NCI-H2081 (cell line): ENCODE measurements at places on chromosomes 11 and 22.

DNA sequence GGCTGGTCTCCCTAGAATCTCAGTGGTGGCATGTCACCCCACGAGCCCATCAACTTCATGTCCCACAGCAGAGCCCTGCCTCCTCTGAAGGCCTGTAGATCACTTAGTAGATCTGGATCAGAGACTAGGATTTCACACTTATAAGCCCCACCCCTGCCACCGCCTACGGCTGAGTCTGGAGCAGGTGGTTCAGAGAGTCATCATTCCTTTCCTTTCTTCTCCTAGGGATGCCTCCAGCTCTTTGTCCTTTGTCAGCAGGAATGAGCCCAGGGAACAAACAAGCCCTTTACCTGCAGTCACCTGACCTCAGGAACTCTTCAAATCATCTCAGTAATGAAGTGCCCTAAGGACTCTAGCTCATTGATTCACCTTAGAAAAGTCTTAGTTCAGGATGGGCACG lies 37.8 kb downstream of the SCGB1A1 start:
- DNase-seq, result no peak

DNA sequence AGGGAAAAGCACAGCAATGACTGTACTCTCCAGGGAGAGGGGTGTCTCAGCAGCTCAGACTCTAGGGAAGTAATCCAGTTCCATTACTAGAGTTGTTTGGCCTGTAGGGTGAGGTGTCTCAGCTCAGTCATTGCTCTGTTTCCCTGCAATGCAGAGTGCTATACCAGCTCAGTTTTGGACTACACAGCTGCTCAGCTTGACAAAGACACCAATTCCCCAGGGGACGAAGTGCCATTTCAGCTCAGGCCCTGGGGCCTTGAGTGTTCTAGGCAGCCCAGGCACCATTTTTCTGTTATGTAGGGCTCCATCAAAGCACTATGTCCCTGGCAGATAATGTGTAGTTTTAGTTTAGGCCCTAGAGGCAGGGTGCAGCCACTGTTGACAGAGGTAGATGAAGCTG lies 18.2 kb downstream of the CALCB start:
- DNase-seq, result no peak

DNA sequence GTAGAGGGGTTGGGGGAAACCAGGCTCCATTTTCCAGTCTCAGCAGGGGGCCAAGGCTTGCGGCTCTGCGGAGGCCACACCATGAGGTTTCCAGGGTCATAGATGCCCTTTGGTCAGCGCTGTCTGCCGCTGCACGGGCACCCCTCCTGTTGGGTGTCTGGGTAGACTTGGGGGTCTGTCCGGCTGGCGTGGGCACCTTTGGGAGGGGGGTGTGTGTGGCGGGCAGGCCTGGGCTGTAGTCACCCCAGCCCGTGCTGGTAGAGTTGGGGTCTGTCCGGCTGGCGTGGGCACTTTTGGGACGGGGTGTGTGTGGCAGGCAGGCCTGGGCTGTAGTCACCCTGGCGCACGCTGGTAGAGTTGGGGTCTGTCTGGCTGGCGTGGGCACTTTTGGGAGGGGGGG lies 18.6 kb downstream of the LSP1 start:
- DNase-seq, result no peak

GRCh38 chr11:69915151-69915500 lies 95.9 kb upstream of the FGF3 start:
- DNase-seq, result no peak

DNA sequence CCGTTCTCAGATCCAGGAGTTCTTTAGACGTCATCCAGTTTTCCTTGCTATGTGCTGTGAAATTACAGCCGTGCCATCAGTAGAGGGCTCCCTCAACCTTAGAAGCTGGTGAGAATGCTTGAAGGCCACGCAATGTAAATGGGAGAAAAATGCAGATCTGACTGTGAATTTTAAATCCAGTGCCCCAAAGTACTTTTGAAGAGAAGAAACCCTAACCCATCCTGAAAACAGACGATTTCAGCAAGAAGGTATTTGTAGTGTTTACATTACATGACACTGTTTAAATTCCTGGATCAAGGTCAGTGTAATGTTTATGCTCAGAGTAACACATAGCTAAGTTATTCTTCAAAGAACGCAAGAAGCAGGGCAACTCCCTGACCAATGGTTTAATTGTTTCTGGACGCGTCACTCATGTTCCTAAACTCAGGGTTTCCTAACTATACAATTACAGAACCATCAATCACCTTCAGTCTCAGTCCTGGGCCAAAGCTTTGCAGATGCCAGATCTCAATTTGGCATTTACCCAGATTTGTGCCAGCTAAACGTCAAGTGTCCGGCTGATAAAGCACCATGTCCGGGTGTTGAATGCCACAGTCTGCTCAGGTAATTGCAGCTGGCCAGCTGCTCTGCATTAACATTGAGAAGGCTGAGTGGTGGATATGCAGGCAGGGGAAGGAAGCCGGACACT lies 38.2 kb downstream of the ADAMTS8 start:
- peak; percentile 20 for DNase-seq

DNA sequence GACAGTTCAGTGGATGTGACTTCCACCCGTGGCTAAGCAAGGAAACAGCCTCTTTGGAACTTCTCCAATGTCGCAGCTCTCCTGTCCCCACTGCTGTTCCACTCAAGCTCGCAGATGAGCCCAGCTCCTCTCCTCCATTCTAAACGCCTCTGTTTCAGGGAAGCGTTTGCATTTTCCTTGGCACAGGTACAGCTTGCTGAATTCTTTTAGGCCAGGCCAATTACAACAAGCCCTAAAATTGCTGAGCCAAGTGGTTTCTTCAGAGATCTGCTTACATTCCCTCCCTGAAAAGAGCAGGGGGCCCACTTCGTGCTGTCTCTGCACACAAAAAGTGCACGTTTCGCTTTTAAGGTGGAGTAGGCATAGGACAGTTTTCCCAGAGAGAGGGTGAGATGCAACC lies 91.5 kb upstream of the BLID start:
- DNase-seq, result no peak

GRCh38 chr22:36724836-36725235 lies 21.3 kb upstream of the CACNG2 start:
- no peak for DNase-seq

GRCh38 chr11:78641541-78641940 lies 66.9 kb upstream of the NARS2 start:
- no peak for DNase-seq

DNA sequence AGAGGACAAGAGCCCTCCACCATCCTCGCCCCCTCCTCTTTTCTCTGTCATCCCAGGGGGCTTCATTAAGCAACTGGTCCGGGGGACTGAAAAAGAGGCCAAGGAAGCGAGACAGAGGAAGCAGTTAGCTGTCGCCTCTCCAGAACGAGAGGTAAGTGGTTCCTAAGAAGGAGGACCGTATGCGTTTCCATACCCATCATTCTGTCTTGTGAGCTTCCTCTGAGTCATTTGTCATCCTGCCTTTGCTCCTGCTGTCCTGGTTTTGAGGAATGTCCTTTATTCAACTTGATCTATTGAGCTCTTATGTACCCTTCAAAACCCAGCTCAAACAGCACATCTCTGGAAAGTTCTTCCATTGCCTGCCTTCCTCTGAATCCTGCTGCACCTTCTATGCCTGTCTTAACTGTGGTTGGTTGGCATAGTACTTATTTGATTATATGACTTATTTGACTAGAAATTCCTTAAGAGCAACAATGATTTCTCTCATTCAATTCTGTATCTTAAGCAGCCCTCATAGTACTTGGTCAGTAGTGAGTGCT lies 21.3 kb downstream of the MYO18B start:
- no peak for DNase-seq

- no peak for DNase-seq
These were observed 125.5 kb downstream of the BBOX1 start for GRCh38 chr11:27166130-27166529.

- DNase-seq, result no peak
These were observed 54.6 kb downstream of the KCNA4 start for GRCh38 chr11:29962243-29962642.

DNA sequence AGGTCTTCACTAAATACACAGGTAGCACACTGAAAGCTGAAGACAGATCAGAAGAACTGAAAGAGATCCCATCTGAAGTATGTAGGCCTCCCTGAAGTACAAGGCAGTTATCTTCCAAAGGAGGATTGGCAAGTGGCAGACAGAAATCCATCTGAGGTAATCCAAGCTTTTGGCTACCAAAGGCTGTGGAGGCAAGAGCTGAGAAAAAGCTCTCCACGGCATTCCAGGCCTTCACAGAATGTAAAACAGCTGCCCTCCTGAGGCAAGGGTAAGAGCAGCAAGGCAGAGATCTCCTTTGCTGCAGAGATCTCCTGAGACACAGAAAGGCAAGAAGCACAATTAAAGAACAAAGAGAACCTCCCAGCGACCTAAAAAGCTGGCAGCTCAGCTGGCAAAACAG lies 19.1 kb downstream of the PIK3C2A start:
- no peak for DNase-seq

- DNase-seq, result no peak
These were observed 71.1 kb upstream of the BID start for GRCh38 chr22:17845327-17845726.

DNA sequence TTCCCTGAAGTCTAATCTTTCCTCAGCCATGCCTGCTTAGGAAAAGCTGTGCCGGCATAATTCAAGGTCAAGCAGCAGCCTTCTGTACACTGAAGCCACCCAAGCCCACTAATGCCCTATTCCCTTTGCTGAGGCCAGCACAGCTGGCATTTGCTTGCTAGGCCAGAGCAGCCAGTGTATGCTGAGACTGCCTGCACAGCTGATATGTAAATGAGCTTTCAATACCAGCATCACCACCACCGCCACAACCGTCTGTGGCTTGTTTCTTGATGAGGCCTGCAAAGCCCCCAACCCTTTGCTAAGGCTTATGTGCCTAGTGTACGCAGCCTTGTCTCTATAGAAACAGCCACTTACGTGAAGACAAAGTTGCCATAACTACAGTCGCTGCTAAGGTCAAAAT lies 56.3 kb upstream of the TNRC6B start:
- no peak for DNase-seq

DNA sequence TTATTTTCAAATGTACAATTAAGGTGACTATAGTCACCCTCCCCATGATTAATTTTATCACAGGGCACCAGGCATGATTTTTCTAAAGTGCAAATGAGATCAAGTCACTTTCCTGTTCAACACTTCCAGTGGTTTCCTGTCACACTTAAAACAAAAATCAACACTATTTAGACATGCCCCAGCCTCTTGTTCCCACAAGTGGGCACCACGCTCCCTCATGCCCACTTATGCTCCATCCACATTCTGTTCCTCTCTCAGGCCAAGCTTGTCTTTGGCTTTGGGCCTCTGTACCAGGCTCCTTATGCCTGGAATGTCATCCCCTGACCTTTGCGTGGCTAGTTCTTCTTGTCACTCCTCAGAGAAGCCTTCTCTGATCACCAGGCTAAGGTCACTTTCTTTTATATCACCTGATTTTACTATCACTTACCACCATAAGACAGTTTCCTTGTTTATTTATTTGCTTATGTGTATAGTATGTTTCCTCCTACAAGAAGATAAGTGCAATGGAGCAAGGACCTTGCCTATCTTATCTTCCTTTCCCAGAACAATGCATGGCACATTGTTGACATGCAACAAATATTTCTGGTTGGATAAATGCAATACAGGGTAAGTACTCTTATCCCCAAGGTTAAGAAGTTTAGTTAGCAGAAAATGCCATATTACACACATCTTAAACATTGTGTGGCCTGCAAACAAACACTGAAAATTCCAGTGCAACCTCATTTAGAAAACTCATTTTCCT lies 50.9 kb upstream of the PANX1 start:
- no peak for DNase-seq

DNA sequence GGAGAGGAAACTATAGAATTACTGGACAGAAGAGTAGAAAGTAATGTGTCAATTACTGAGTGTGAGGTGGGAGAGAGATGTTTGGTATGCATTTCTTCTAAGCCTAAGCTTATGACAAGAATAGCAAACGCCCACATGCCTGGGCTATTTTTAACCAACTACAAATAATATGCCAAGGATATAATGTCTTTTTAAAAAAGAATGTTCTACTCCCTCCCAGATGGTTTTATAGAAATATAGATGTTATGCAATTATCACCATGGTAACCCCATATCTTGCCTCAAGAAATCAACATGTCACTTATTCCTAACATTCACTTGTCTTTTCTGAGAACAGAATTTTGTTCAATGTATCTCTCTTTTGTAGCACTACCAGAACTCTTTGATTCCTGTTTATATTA lies 996.7 kb upstream of the CHORDC1 start:
- DNase-seq, result no peak

- DNase-seq, result no peak
These were observed 131.9 kb downstream of the SHANK2 start for GRCh38 chr11:71120471-71120896.

DNA sequence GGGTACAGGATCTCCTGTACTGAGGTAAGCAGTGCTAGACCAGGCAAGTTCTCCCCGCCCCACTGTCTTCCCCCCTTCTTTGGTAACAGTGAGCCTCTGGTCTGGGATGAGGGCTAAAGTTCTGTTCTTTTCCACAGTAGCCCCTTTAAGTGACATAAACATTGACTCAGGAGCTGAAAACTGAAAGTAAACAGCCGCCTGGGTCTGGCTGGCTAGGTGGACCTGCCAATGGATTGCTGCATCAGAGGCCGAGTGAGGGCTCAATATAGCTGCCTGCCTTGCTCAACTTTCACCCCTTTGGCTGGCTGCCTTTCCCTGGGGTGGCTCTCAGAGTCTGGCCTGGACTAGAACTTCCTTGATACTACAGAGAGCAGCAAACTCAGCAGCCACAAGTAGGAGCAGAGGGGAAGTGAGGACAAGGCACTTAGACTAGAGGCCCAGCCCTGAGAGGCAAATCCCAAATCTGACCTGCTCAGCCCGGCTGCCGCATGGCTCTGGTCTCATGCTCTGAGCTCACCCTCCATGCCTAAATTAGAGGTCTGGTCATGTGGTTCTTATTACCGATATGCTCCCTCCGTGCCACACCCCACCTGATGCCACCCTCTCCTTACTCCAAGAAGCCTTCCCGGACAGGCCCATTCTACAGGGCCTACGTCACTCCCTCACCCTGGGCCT lies 9.6 kb upstream of the UCP3 start:
- no peak for DNase-seq

GRCh38 chr22:42236848-42237247 lies 33.6 kb downstream of the TCF20 start:
- DNase-seq, result no peak

DNA sequence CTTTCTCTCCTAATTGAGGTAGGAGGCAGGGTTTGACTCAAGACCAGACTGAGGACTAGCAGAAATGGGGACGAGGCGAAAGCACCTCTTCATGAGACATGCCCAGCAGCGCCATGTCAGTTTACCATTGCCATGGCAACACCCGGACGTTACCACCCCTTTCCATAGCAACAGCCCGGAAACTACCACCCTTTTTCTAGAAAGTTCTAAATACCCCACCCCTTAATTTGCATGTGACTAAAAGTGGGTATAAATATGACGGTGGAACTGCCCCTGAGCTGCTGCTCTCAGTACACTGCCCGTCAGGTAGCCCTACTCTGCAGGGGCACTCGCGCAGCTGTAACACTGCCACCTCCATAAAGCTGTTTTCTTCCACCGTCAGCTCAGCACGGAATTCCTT lies 5.9 kb upstream of the RAC2 start:
- no peak for DNase-seq
